ENCODE measurements at places on chromosomes 13 and 19.
A peak's percentile ranks its signal among the peaks of the same experiment; 100 is the strongest.

GRCh38 chr13:60838581-60838980 lies 441.6 kb downstream of the TDRD3 start:
- no peaks in the 10 kb centered on the region for H3K4me1 ChIP-seq
- DNase-seq = no peak
- H3K27me3 ChIP-seq = no peaks in the 10 kb centered on the region
- H3K36me3 ChIP-seq = no peaks in the 10 kb centered on the region

DNA sequence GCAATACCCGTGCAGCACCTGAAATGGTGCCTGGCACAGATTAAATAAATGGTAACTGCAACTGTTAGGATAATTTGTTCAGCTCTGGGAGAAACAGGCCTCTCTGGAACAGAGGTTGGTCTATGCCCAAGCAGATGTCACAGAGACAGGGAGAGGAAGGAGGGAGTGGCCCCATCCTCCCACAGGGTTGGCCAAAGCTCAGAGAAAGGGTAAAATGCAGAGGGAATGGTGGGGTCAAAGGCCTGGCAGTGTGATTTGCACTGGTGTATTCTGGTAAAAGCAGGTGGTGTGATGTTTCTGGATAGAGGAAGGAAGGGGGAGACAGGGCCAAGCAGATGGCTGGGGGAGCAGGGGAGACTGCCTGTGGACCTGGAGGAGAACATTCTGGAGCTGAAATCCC lies 9.4 kb downstream of the ZSCAN22 start:
- no peak overlapping the region for H3K27ac ChIP-seq
- peaks cover 60% of the 10 kb centered on the region for H3K36me3 ChIP-seq
- no peak for DNase-seq
- H3K4me1 ChIP-seq = no peaks in the 10 kb centered on the region

DNA sequence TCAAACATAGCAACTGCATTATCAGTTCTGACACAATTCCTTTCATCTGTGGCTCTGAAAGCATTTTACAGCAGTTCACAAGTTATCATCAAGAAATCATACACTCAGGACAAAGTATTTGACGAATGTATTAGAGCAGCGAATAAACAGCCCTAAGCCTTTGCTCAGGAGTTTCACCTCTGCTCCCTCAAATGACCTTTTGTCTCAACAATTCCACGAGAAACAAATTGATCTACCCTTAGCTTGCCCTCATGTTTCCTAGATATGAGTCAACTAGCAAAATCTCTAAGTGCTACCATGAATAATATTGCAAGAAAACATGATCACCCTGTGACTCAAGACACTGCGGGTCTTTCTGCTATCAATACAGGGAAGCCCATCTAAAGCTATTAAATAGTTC lies 396.1 kb downstream of the EFNB2 start:
- no peak overlapping the region for H3K4me3 ChIP-seq
- H3K27ac ChIP-seq = no peak overlapping the region
- no peaks in the 10 kb centered on the region for H3K36me3 ChIP-seq
- DNase-seq = peak; percentile 11
- no peaks in the 10 kb centered on the region for H3K27me3 ChIP-seq

GRCh38 chr19:5914946-5915781 lies 1.1 kb downstream of the CAPS start:
- H3K36me3 ChIP-seq = peaks cover 75% of the 10 kb centered on the region
- no peak for DNase-seq
- H3K4me1 ChIP-seq = peaks cover 19% of the 10 kb centered on the region
- H3K4me3 ChIP-seq = no peak overlapping the region
- H3K27ac ChIP-seq = no peak overlapping the region
- H3K27me3 ChIP-seq = no peaks in the 10 kb centered on the region

- DNase-seq = no peak
- no peaks in the 10 kb centered on the region for H3K36me3 ChIP-seq
- H3K27ac ChIP-seq = no peak overlapping the region
- no peaks in the 10 kb centered on the region for H3K4me1 ChIP-seq
These were observed 139.4 kb upstream of the KLF12 start for GRCh38 chr13:74273581-74273980.

GRCh38 chr19:43731846-43732245 lies 16.0 kb downstream of the IRGC start:
- peaks cover 23% of the 10 kb centered on the region for H3K4me1 ChIP-seq
- no peak for DNase-seq
- H3K36me3 ChIP-seq = peaks cover 74% of the 10 kb centered on the region
- H3K27ac ChIP-seq = peak overlapping the region; percentile 17
- H3K4me3 ChIP-seq = no peak overlapping the region

GRCh38 chr19:49436381-49437017 lies 4.8 kb downstream of the SLC17A7 start:
- peaks cover 58% of the 10 kb centered on the region for H3K27me3 ChIP-seq
- no peak for DNase-seq
- H3K27ac ChIP-seq = no peak overlapping the region
- H3K36me3 ChIP-seq = no peaks in the 10 kb centered on the region
- H3K4me1 ChIP-seq = peaks cover 8% of the 10 kb centered on the region
- no peak overlapping the region for H3K4me3 ChIP-seq

Measured in mesenchymal stem cell (in vitro differentiated cells and primary cell).